ENCODE measurements at places on chromosomes 2 and 18. TPM values are rescaled to one million over a fixed set of nuclear protein-coding genes. Genes with fewer than 3 reads are reported as not detected.

The DNAJC5G gene
- not detected for total RNA-seq

The ADGRF3 gene
- total RNA-seq = not detected

The RPRM gene
- total RNA-seq = 0.15 TPM

The ANKRD29 gene
- total RNA-seq = 8.6 TPM

The RNU2-63P gene
- not detected for total RNA-seq

The KCNG2 gene
- total RNA-seq = 0.73 TPM

The RPL37A gene
- 1,333 TPM for total RNA-seq

The MEIS1 gene
- 127 TPM for total RNA-seq

The GYPC gene
- 71.0 TPM for total RNA-seq

The DOK6 gene
- total RNA-seq = 5.6 TPM

The RAPGEF4 gene
- 0.66 TPM for total RNA-seq

The C2orf78 gene
- total RNA-seq = not detected

The DHRS9 gene
- total RNA-seq = not detected

The REG3A gene
- total RNA-seq = not detected

The ANKRD23 gene
- total RNA-seq = 1.2 TPM

The IL36A gene
- not detected for total RNA-seq

The INHBB gene
- total RNA-seq = not detected

The RAB27B gene
- 2.0 TPM for total RNA-seq

The CHRNG gene
- not detected for total RNA-seq

The FAM124B gene
- total RNA-seq = 0.44 TPM

The PAPOLG gene
- 16.9 TPM for total RNA-seq

The HAAO gene
- total RNA-seq = 6.3 TPM

The RAB31 gene
- 48.9 TPM for total RNA-seq

The NOSTRIN gene
- 0.33 TPM for total RNA-seq

The DSG1 gene
- total RNA-seq = not detected

The MDH1B gene
- 0.99 TPM for total RNA-seq

The BZW1 gene
- 736 TPM for total RNA-seq

The DNER gene
- 0.44 TPM for total RNA-seq

The TIGD1 gene
- 3.2 TPM for total RNA-seq

The PELI1 gene
- total RNA-seq = 6.6 TPM

The SERPINB7 gene
- 0.87 TPM for total RNA-seq

The RND3 gene
- total RNA-seq = 413 TPM

The MYO5B gene
- not detected for total RNA-seq

The ACKR3 gene
- 3.0 TPM for total RNA-seq

The CXCR4 gene
- total RNA-seq = 1.0 TPM

The MOGAT1 gene
- total RNA-seq = not detected

The GAREM2 gene
- 1.3 TPM for total RNA-seq

The ARHGAP28 gene
- 13.4 TPM for total RNA-seq

The BUB1 gene
- 65.7 TPM for total RNA-seq

The PCARE gene
- not detected for total RNA-seq

The SCG2 gene
- total RNA-seq = 1.0 TPM

The UGT1A5 gene
- total RNA-seq = not detected

The SRD5A2 gene
- total RNA-seq = not detected

The XDH gene
- 1.3 TPM for total RNA-seq

The GATA6 gene
- 5.7 TPM for total RNA-seq

The NEURL3 gene
- total RNA-seq = not detected
